ENCODE measurements at places on chromosomes 6 and 20.

GRCh38 chr20:57783956-57784837 lies 74.4 kb upstream of the PMEPA1 start:
- DNase-seq: no peak

DNA sequence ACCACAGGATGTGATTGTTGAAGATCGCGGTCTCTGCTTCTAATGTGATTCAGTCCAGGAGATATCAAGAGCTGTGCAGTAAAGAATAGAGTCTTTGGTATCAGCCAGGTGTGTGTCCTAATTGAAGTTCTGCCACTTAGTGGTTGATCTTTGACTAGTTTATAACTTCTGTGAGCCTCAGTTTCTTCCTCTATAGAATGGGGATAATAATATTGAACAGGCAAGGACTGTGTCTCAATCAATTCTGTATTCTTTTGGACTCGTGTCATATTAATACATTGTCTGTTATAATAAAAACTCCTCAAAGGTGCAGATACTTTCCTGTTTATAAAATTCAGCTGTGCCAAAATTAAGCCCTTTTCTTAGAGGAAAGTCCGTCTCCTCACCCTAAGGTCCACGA lies 23.1 kb upstream of the NCOA6 start:
- no peak for DNase-seq

GRCh38 chr6:106128981-106129781 lies 43.0 kb downstream of the PRDM1 start:
- no peak for DNase-seq

GRCh38 chr6:30964075-30964474 lies 19.4 kb upstream of the MUC21 start:
- DNase-seq: no peak

DNA sequence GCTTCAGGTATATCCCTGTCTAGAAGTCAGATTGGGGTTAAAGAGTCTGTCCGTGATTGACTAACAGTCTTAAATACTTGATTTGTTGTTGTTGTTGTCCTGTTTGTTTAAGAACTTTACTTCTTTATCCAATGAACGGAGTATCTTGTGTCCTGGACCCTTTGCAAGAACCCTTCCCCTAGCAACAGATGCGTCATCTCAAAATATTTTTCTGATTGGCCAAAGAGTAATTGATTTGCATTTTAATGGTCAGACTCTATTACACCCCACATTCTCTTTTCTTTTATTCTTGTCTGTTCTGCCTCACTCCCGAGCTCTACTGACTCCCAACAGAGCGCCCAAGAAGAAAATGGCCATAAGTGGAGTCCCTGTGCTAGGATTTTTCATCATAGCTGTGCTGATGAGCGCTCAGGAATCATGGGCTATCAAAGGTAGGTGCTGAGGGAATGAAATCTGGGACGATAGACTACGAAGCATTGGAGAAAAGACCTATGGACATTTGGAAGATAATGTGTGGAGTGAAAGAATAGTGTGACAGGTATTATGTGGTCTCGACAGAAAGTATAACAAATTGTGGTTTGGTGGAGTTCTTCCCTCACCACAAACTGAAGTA lies at the start of gene HLA-DRA:
Gene HLA-DRA, plus strand, starts transcription at position 286 of the 613 bp plus-strand sequence. Its CDS starts 64 bp downstream, at position 350.
- DNase-seq: no peak

- peak; percentile 74 for DNase-seq
These were observed 14.6 kb upstream of the CDK5RAP1 start for GRCh38 chr20:33415948-33416347.

- no peak for DNase-seq
These were observed 302.6 kb downstream of the GMDS start for GRCh38 chr6:1942834-1943233.

DNA sequence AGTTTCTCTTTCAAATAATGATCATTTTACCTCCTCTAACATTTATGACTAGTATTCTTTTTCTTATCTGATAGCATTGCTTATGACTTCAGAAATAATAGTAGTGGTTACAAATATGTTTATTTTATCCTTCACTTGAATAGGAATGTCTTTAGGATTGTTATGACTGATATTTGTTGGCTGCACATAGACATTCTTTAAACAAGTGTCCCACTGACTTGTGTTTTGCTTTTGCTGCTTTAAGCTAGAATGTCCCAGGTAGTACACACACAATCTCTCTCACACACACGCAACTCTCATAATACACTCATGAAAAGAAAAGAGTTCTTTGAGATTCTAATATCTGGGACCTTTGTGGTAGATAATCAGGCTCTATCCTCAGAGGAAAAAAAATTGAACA lies 21.6 kb downstream of the KIAA1586 start:
- DNase-seq: no peak

GRCh38 chr6:156832231-156832647 lies 55.1 kb downstream of the ARID1B start:
- DNase-seq: peak; percentile 39

DNA sequence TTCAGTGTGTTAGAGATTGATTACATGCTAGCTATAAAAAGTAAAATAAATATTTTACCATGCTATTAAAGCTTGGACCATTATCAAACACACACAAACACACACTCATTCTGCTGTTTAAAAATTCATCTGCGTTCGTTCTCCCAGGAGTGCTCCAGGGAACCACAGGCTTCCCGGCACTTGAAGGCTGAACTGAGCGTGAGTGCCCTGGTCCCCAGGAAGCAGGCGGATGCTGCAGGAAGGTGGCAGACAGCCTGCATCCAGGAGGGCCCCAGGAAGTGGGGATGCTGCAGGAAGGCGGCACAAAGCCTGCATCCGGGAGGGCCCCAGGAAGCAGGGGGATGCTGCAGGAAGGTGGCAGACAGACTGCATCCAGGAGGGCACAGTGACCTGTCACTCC lies 147.2 kb upstream of the SNX9 start:
- DNase-seq: no peak

- no peak for DNase-seq
These were observed 31.0 kb downstream of the KCNQ2 start for GRCh38 chr20:63441136-63442099.

GRCh38 chr6:116008470-116009243 lies 52.0 kb downstream of the FRK start:
- DNase-seq: no peak

DNA sequence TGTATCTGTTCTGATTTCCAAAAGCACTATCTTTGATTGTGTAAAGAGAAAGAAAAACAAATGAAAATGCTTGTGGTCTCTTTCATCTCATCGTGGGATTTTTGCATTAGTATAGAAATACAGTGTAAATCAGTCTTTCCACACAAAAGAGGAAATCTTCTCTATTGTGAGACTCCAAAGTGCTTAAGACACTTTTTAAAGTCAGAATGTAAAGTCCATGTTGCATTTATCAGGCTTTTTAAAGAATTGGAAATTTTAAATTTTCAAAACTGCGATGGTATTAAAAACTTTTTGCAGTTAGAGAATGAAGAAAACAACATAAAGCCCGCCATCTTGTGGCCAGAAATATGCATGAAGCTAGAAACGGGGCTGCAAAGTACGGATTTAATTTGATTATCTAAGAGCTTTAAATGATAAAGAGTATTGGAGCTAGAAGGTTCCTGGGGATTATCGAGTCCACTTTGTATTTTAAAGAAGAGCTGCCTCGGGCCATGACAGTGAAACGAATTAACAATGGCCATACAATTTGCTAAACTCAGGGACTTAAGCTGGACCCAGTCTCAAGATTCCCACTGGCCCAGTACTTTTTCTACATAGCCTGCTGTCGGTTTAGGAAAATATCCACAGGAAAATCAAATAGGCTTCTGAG lies 339.6 kb downstream of the ARHGAP18 start:
- no peak for DNase-seq

DNA sequence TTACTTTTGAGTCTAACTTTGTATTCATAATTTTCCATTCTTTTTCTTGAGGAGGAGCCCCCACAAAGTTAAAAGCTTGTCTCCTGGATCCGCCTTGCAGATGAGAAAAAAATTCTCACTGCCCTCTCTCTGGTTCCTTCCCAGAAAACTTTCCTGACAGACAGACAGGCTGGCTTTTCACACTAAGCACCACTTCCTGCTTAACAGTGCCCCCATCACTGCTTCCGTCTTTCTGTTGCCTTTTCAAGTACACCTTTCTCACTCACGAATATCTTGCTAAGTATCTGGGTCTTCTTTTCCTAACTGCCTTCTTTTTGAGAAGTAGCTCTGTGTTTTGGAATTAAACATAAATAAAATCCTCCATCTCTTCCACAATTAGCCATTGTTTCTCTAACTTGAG lies 19.8 kb upstream of the LMBRD1 start:
- DNase-seq: no peak

DNA sequence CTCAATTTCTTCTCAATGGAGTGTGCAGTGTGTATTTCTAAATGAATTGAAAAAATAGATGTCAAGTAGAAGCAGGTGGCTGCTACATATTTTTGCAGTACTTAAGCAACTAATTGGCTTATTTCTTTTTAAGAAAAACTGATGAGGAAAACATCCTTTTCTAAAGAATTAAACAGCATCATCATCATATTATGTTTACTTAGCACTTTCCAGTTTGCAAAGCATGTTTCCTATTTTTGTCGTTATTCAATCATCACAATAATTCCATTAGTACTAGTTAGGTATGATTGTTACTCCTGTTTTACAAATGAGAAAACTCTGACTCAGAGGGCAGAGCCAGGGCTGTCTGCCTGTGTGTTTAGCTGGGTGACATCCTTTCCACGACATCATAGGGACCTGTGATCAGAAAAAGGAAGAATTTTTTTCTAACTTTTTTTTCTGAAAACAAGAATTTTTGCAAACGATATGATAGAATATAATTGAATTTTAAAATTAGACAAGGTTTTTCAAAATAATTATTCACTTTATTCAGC lies 22.7 kb upstream of the BMP6 start:
- no peak for DNase-seq

DNA sequence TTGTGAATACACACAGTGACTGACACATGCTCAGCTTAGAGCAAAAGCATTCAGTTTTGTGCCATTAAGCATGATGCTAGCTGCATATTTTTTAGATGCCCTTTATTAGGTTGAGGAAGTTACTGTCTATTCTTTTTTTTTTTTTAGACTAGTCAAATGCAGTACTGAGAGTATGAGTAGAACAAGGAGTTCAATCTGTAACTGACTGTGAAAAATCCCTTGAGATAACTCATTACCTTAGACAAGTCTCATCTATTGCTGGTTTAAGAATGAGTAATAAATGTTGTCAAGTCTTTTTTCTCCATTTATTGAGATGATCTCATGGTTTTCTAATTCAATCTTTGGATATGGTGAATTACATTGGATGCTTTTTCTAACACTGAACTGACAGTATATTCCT lies 23.2 kb downstream of the AHI1 start:
- DNase-seq: no peak

DNA sequence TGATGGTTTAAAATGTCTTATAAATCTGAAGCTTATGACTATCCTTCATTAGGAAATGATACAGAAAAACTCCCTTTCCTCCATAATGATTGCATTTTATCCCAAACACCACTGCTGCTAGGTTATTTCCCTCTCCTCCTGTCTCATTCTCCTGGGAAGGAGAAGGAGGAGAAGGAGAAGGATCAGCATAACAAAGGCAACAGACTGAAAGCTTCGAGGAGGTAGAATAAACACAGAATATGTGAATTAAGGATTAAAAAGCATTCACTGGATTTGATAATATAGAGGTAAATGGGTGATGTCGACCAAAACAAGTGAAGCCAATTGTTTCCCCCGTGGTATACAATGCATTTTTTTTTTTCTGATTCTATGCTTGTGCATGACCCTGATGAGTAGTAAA lies 82.0 kb downstream of the WASF1 start:
- no peak for DNase-seq

GRCh38 chr6:65989676-65990075 lies 282.6 kb upstream of the EYS start:
- no peak for DNase-seq

DNA sequence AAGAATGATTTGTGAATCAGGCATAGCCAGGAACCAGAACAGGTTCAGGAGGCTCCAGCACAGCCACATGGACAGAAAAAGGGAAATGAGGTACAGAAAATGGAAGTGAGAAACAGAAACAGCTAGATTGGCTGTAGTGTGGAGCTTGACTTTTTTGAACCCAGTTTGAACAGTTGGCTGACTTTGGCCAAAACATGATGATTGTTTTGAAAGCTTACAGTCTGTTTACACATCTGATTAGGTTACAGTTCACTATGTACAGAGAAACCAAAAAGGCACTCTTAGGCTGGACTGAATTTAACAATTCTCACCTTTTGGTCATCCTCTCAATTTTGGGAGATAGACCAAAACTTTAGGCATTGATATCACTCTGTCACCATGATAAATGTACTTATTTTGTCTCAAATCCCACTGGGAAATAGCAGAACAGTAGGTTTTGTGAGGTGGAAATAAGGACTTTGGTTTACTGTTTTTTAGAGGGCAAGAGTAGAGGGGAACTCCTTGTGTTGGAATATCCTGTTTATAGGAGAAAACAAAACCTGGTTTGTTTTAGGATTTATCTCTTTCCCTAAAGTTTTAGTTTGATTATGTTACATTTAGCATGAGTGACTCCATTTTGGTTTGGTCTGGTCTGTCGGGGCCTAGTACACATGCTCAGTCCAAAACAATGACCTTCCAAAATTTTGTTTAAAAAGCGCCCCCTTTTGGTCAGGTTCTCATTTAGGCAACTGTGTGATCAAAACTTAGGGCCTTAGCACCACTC lies 123.1 kb downstream of the OLIG3 start:
- DNase-seq: no peak

GRCh38 chr20:1467355-1468116 lies 887 bp upstream of the NSFL1C start:
- DNase-seq: no peak

DNA sequence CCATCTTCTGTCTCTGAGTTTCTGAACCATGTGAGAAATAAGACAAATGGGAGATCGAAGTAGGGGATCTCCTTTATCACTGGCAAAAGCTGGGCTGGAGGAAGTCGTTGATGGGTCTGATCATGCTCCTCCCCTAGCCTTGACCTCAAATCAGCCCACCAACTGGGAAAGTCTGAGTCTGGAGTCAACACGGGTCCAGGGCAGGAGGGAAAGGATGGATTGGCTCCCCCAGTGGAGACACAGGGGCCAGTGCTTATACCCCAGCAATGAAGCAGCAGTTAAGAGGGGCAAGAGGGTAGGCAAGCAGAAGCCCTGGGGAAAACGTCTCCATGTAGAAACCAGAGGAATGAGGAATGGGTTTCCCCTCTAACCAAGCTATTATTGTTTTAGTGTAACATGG lies 152.6 kb downstream of the TBC1D7 start:
- DNase-seq: no peak

GRCh38 chr6:15897063-15897876 lies 231.6 kb upstream of the MYLIP start:
- no peak for DNase-seq

DNA sequence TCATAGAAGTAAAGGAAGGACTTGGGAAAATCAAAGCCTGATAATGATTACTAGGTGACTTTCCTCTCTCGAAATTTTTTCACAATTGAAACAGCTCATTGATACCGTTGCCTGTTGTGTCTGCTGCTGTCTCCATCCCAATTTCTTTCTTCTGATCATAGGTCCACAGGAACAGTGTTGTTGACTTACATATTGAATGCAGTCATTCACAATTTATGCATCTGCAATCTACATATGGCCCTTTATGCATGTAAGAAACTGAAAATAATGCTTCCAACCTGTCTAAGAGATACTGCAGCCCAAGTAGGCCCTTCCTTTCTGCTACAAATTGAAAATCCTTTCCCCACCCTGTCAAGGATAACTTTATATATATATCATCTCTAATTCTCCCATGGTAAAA lies 381.3 kb downstream of the PKHD1 start:
- DNase-seq: no peak

- no peak for DNase-seq
These were observed 287.5 kb downstream of the LRFN2 start for GRCh38 chr6:40299681-40300080.

Data from psoas muscle (tissue), 8 donors.